Right atrium auricular region (tissue), 2 donors: ENCODE measurements at places on chromosomes 12 and 14.

DNA sequence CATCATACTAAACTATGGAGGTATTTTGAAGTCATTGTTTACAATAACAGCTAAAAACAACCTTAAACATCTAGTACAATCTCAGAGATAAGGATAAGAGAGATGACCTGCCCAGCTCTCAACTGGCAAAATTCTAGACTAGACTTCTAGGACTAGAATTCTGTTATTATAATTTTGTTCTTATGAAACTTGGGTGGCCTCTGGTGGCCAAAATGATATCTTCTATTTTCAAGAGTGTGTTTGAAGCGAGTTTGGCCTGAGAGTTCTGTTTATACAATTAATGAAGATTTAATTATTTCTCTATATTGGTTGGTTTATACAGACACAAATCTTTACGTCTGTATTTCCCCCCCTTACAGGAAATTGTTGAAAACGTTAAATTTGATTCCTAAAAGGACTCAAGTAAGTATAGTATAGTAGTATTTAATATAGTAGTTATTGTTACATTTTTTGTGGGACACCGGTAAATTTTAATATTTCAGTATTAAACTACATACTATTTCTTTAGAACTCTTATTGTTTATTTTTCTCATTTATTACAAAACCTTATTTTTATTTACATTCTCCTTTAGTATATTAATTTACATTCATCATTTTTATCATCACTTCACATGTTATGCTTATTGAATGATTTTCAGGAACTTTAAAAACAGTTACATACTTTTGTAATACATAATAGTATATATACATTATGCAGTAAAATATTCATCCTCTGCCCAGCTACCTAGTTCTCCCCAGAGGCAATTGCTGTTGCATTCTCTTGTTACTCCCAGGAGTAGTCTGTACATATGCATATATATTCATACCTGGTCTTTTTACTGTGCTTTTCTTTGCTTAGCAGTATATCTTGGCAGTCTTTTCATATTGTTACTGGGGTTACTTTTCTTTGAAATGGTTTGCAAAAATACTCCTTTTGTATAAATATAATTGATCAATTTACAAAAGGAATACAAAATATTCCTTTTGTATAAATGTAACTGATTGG lies 6.6 kb downstream of the PPHLN1 start:
- H3K36me3 ChIP-seq: peaks cover 15% of the 10 kb centered on the region
- no peaks in the 10 kb centered on the region for H3K27me3 ChIP-seq
- H3K27ac ChIP-seq: no peak overlapping the region
- H3K4me3 ChIP-seq: no peak overlapping the region
- no peak for DNase-seq

DNA sequence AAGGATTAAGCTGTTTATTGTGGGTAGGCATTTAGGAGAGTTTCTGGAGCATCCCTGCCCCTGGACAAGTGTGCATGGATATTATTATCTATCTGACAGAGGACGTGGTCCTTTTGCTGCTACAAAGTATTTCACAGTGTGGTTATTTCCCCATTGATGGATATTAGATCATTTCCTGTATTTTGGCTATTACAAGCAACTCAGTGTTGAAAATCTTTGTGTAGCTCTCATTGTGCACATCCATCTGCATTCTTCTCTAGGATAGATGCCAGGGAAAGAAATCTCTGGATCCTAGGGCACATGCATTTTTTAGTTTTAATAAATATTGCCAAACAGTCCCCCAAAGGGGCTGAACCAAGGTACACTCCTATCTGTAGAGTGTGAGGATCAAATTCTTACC lies 154.3 kb upstream of the SRRM4 start:
- H3K4me3 ChIP-seq: no peak overlapping the region
- no peaks in the 10 kb centered on the region for H3K27me3 ChIP-seq
- H3K27ac ChIP-seq: no peak overlapping the region

GRCh38 chr12:47307680-47308399 lies 228.1 kb upstream of the AMIGO2 start:
- DNase-seq: no peak
- no peaks in the 10 kb centered on the region for H3K27me3 ChIP-seq
- no peak overlapping the region for H3K27ac ChIP-seq
- no peak overlapping the region for H3K4me3 ChIP-seq

DNA sequence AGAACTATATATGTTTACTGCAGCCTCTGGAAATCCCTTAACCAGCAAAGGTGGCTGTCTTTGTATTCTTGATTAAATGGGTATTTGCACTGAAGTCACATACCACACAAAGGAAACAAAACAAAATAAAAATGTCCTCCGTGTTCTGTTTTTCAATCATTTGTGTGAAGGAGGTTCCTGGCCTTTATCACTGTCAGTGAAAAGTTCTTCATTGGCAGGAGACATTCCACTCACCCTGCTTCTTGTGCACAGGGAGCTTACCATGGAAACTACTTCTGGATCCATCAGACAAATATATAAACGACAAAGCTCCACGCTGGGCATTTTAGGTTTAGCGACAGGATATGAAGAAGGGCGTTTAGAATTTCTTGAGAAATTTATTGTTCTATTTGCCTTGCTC lies 5.7 kb upstream of the NKX2-8 start:
- DNase-seq: no peak
- H3K27ac ChIP-seq: no peak overlapping the region
- H3K27me3 ChIP-seq: peaks cover 3% of the 10 kb centered on the region
- no peak overlapping the region for H3K4me3 ChIP-seq

GRCh38 chr14:43369710-43370564 lies 1137.1 kb downstream of the FSCB start:
- H3K27ac ChIP-seq: no peak overlapping the region
- H3K4me3 ChIP-seq: no peak overlapping the region
- H3K27me3 ChIP-seq: no peaks in the 10 kb centered on the region
- no peaks in the 10 kb centered on the region for H3K4me1 ChIP-seq
- DNase-seq: no peak

- no peaks in the 10 kb centered on the region for H3K27me3 ChIP-seq
- peaks cover 10% of the 10 kb centered on the region for H3K36me3 ChIP-seq
- peak; percentile 66 for DNase-seq
- H3K4me1 ChIP-seq: peaks cover 49% of the 10 kb centered on the region
These were observed 5.7 kb downstream of the RAB35 start for GRCh38 chr12:120110550-120111501.

GRCh38 chr14:100191584-100192249 lies 32.3 kb upstream of the DEGS2 start:
- no peaks in the 10 kb centered on the region for H3K36me3 ChIP-seq
- H3K4me1 ChIP-seq: no peaks in the 10 kb centered on the region
- H3K27me3 ChIP-seq: no peaks in the 10 kb centered on the region
- H3K4me3 ChIP-seq: peak overlapping the region; percentile 57
- no peak for DNase-seq

DNA sequence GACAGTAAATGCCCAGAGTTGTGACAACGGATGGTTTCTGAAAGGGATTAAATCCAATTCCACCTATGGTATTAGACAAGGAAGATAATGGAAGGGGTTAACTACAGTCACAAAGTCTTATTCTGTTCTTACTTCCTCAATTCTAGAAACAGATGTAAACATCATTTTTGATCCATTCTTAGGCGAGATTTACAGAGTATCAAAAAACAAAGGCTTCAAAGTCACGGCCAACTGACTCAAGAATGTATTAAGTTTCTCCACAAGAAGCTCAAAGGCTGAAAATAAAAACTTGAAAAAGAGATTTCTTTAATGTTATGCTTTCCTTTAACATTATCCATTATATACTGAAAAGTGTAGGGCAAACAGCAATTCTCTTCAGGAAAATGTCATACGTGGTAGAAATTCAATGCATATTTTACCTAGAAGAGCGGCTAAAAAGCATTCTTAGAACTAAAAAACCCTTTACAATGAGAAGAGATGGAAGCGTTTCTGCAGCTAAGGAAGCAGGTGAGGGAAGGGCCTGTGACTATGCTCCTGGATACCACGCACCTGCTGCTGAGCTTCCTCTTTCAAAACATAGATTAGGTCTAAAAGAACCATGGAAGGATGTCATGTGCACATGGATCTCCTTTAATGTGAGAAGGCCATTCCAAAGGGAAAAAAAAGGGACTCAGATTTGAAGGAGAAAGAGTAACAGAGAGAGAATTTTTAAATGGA lies 185.8 kb downstream of the STXBP6 start:
- H3K4me3 ChIP-seq: no peak overlapping the region
- H3K36me3 ChIP-seq: no peaks in the 10 kb centered on the region
- peaks cover 7% of the 10 kb centered on the region for H3K4me1 ChIP-seq
- DNase-seq: no peak

- no peak overlapping the region for H3K4me3 ChIP-seq
- DNase-seq: no peak
- H3K36me3 ChIP-seq: no peaks in the 10 kb centered on the region
- peaks cover 24% of the 10 kb centered on the region for H3K4me1 ChIP-seq
- no peaks in the 10 kb centered on the region for H3K27me3 ChIP-seq
These were observed 193.6 kb upstream of the NUDT4 start for GRCh38 chr12:93183940-93184671.

- no peak overlapping the region for H3K27ac ChIP-seq
- H3K36me3 ChIP-seq: no peaks in the 10 kb centered on the region
- H3K4me3 ChIP-seq: no peak overlapping the region
- no peaks in the 10 kb centered on the region for H3K4me1 ChIP-seq
These were observed 252.2 kb upstream of the GRIP1 start for GRCh38 chr12:66931091-66931490.

- no peak overlapping the region for H3K4me3 ChIP-seq
- H3K4me1 ChIP-seq: no peaks in the 10 kb centered on the region
- H3K36me3 ChIP-seq: peaks cover 82% of the 10 kb centered on the region
- DNase-seq: no peak
These were observed 37.5 kb downstream of the EID3 start for GRCh38 chr12:104340925-104341611.

DNA sequence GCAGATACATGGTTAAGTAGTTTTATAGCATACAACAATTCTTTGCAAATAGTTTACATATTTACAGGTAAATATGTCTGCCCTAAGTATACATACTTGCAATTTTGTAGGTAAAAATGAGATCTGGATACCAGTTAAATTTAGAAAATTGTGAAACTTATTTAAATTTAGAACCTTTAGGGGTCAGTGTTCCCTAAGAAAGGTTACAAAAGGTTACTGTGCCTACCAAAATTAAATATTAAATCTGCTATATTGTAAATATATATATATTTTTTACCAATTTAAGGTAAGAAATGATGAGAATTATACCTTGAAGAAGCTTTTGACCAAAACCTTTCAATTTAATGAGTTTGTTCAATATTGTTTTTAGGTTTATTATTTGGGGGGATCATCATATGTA lies 54.0 kb downstream of the MIPOL1 start:
- no peaks in the 10 kb centered on the region for H3K4me1 ChIP-seq
- DNase-seq: no peak
- H3K27ac ChIP-seq: no peak overlapping the region
- H3K4me3 ChIP-seq: no peak overlapping the region
- H3K27me3 ChIP-seq: no peaks in the 10 kb centered on the region

DNA sequence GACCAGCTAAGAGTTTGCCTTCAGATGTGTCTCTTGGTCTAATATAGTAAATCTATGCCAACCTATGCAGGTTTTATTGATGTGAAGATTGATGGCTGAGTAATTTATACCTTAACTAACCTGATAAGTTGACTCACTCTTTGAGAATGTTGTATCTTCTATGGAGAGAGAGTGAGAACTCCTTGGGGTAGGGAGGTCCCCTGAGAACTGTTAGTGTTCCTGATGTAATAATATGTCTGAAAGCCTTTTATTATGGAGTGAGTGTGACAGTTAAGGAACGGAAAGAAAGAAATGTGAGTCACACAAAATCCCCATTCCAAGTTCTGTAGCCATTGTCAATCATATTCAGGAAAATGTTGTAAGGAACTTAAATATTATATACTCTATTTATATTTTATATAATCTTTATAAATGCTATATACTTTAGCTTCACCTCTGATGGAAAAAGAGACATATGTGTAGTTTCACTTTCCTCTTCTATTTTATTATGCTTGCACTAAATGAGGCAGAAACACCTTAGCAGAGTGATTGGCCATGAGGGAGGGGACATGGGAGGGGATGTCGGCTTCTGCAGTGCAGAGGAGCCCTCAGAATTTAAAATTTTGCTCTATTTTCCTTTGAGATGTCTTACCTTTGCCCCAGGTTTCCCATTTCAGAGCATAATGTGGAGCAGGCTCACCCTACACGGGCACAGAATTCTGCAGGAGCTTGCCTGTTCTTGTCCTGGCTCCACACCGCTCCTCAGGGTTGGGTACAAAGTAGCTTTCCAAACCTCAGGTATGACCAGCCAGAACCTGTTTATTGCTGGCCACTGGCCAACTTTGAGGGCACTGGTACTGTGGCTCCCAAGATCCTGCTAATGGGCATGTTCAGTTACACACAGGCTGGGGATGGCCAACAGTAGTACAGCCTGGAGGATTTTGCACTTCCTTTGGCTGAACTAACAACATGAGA lies 57.7 kb downstream of the ARF6 start:
- no peak for DNase-seq
- H3K4me3 ChIP-seq: no peak overlapping the region
- no peak overlapping the region for H3K27ac ChIP-seq
- no peaks in the 10 kb centered on the region for H3K27me3 ChIP-seq
- no peaks in the 10 kb centered on the region for H3K36me3 ChIP-seq
- H3K4me1 ChIP-seq: no peaks in the 10 kb centered on the region

GRCh38 chr14:69701857-69702256 lies 65.1 kb upstream of the SRSF5 start:
- H3K36me3 ChIP-seq: peaks cover 32% of the 10 kb centered on the region
- no peak overlapping the region for H3K27ac ChIP-seq
- peaks cover 59% of the 10 kb centered on the region for H3K4me1 ChIP-seq
- H3K4me3 ChIP-seq: no peak overlapping the region
- no peaks in the 10 kb centered on the region for H3K27me3 ChIP-seq

DNA sequence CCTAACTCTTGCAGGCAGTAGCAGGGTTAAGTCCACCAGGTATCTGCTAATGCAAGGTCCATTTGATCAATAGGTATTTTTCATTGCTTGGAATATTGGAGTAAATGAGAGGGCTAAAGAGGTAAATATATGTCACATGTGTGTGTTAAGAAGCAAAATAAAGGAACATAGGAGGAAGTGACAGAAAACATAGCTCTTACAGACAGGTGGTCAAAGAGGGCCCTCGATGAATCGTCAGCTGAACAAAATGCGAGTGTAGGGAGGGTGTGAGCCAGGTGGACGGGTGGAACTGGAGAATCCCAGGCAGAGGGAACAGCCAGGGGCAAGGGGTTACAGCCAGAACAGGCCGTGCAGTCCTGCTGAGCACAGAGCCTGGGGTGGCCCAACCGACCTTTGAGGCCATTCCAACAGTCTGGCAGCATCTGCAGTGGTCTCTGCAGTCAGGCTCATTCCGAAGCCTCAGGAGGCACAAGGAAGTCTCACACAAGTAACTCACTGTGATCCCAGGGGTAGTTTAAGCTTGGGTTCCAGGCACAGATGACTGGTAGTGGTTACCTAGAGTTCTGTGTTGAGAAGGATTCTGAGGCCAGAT lies 43.2 kb downstream of the CCDC88C start:
- no peak overlapping the region for H3K27ac ChIP-seq
- H3K4me1 ChIP-seq: peaks cover 69% of the 10 kb centered on the region

GRCh38 chr14:57865066-57865402 lies 858 bp downstream of the SLC35F4 start:
- H3K27ac ChIP-seq: no peak overlapping the region
- peak overlapping the region; percentile 50 for H3K4me3 ChIP-seq
- DNase-seq: no peak
- H3K27me3 ChIP-seq: no peaks in the 10 kb centered on the region
- H3K36me3 ChIP-seq: no peaks in the 10 kb centered on the region
- H3K4me1 ChIP-seq: no peaks in the 10 kb centered on the region
